K562 (cell line): ENCODE measurements at places on chromosomes 3 and 15. TPM values are rescaled to one million over a fixed set of nuclear protein-coding genes. Genes with fewer than 3 reads are reported as not detected.

GRCh38 chr3:108319428-108320082, 23.2 kb downstream of the HHLA2 start:
- no peaks in the 10 kb centered on the region for H3K4me1 ChIP-seq
- no peak overlapping the region for H3K4me3 ChIP-seq
- DNase-seq, result no peak
- no peak overlapping the region for H3K27ac ChIP-seq

RTP1 gene
- not detected in 2 replicates for polyA plus RNA-seq

DNA sequence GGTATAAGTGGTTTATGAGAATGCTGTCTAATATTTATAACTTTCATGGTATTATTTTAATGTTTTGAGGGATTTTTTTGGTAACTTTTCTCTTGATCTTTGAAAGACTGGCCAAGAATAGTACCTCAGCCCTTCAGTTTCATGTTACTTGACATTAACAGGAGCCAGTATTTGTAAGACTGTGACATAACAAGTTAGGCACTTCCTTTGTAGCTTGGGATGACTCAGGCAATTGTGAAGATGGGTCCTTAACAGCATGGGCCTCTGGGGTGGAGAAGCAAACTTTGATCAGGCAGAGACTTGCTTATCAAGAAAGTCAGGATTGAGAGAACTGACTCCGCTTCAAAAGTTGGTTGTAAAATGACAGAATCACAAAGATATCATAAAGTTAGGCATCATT, 9.5 kb downstream of the LRRC49 start:
- H3K36me3 ChIP-seq, result no peaks in the 10 kb centered on the region
- DNase-seq, result no peak
- no peaks in the 10 kb centered on the region for H3K27me3 ChIP-seq
- no peak overlapping the region for H3K27ac ChIP-seq
- H3K4me1 ChIP-seq, result no peaks in the 10 kb centered on the region

DNA sequence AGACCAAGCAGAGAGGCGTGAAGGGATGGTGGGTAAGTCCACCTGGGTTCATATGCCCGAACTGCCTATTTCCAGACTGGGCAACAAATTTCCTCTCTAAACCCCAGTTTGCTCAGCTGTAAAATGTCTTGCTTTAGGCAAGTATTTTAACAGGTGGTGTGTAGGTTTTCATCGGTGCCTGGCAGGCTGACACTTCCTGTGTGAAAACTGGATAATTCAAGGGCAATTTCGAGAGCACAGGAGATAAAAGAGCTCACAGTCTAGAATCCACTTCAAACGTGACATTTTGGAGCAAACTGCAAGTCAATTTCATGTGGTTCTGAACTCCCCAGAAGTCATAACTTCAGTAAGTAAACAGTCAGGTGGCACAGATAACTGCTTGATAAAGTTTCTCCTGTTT, 112.2 kb downstream of the OXNAD1 start:
- H3K27ac ChIP-seq, result no peak overlapping the region
- no peak overlapping the region for H3K4me3 ChIP-seq
- H3K36me3 ChIP-seq, result no peaks in the 10 kb centered on the region

CASR gene
- polyA plus RNA-seq, result not detected in 2 replicates

- no peak for DNase-seq
- H3K27ac ChIP-seq, result no peak overlapping the region
- H3K36me3 ChIP-seq, result no peaks in the 10 kb centered on the region
- no peak overlapping the region for H3K4me3 ChIP-seq
Measured at GRCh38 chr15:62494197-62494596, 329.1 kb upstream of the C2CD4B start.

CACNA2D2 gene
- polyA plus RNA-seq, result 0.27 and 0.57 TPM in 2 replicates

DNA sequence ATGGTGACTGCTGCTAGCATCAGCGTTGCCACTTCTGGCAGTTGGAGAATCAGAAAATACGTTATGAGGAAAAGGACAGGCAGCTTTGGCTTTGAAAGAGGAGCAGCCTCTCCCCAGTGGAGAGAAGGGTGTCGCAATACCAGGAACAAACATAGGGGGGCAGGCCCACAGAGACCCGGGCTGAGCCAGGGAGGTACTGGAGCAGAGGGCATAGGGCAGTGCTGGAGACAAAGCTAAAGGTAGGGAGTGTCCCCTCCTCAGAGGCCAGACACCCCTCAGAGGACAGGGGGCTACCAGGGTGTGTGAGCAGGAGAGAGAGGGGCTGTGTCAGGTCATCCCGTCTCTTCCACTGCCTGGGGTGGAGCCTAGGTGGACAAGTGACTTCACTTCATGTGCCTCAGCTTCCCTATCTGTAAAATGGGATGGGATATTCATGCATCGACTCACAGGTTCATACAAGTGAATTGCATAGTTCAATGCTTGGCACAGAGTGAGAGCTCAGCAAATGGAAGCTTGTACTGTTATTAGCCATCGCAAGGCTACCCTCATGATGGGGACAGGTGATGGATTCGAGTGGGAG, 49.7 kb upstream of the LIMD1 start:
- peak overlapping the region; percentile 74; the same call in 2 of the 3 replicates for H3K27ac ChIP-seq
- no peaks in the 10 kb centered on the region for H3K27me3 ChIP-seq
- H3K4me3 ChIP-seq, result no peak overlapping the region
- H3K36me3 ChIP-seq, result peaks cover 32% of the 10 kb centered on the region; the same call in 2 of the 3 replicates

DNA sequence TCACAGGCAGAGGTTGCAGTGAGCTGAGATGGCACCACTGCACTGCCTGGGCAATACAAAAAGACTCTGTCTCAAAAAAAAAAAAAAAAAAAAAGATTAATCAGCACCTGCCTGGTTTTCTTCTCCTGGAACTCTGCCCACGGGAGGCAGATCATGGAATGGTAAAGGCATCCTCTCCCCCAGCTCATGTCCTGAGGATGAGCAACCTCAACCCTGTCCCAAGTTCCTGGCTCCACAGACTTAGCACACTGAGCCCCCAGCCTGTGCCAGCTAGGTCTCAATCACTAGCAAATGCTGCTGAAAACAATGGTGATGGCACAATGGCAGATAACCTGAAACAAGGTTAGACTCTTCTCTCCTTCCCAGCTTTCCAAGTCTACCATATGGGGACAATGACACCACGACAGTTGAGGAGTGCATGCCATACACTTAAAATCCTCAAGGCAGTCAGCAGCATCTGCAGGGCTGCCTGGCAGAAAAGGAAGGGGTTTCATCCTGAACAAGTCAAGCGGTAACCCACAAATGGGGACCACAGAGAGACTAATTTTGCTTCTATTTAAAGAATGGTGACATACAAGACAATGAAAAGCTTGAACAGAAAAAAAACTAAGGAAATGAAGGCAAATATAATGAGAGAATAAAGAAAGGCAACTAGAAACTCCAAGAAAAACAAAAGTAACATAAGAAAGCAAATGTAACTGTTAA, 4.8 kb downstream of the CLN6 start:
- H3K36me3 ChIP-seq, result peaks cover 39% of the 10 kb centered on the region
- peak overlapping the region; percentile 36; the same call in 2 of the 3 replicates for H3K27ac ChIP-seq
- no peak overlapping the region for H3K4me3 ChIP-seq
- DNase-seq, result no peak
- peaks cover 37% of the 10 kb centered on the region for H3K4me1 ChIP-seq

GRCh38 chr3:22734207-22734606, 468.9 kb upstream of the UBE2E2 start:
- DNase-seq, result no peak
- no peaks in the 10 kb centered on the region for H3K36me3 ChIP-seq
- H3K27me3 ChIP-seq, result no peaks in the 10 kb centered on the region
- no peak overlapping the region for H3K4me3 ChIP-seq
- H3K27ac ChIP-seq, result no peak overlapping the region

GRCh38 chr15:44682211-44682610, 18.7 kb upstream of the SPG11 start:
- H3K4me3 ChIP-seq, result no peak overlapping the region
- H3K27me3 ChIP-seq, result no peaks in the 10 kb centered on the region
- peak overlapping the region; percentile 16; the same call in 1 of the 3 replicates for H3K27ac ChIP-seq
- peaks cover 7% of the 10 kb centered on the region; the same call in 1 of the 2 replicates for H3K4me1 ChIP-seq

SOX14 gene
- 0.08 TPM in 1 of 2 replicates, not detected in the other for polyA plus RNA-seq

DNA sequence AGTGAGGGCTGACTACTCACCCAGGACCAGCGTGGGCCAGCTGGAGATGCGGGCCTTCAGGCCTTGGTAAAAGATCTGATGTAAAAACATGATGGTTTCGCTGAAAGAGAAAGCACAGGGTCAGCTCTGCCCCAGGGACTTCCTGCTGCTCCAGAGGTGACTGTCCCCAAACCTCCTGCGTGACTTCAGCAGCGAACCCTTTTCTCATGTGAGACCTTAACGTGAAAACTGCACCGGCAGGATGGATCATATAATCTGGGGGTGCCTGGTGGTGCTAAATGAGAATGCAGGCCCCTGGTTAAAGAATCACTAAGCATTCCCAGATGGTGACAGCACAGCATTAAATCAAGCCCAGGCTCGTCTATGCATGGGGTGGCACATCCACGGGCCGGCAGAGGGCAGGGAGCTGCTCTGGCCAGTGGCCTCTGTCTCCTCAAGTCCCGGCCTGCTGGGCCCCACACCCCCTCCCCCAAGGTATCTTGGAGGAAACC, 55.4 kb downstream of the RASGRF1 start:
- no peak overlapping the region for H3K4me3 ChIP-seq
- H3K27me3 ChIP-seq, result peaks cover 46% of the 10 kb centered on the region
- no peaks in the 10 kb centered on the region for H3K4me1 ChIP-seq
- no peaks in the 10 kb centered on the region for H3K36me3 ChIP-seq

- H3K4me3 ChIP-seq, result no peak overlapping the region
- DNase-seq, result no peak
- no peaks in the 10 kb centered on the region for H3K4me1 ChIP-seq
- no peak overlapping the region for H3K27ac ChIP-seq
- H3K36me3 ChIP-seq, result peaks cover 40% of the 10 kb centered on the region; the same call in 2 of the 3 replicates
- H3K27me3 ChIP-seq, result no peaks in the 10 kb centered on the region; the same call in 1 of the 2 replicates
Measured at GRCh38 chr3:126450219-126450618, 25.5 kb downstream of the ZXDC start.

DNA sequence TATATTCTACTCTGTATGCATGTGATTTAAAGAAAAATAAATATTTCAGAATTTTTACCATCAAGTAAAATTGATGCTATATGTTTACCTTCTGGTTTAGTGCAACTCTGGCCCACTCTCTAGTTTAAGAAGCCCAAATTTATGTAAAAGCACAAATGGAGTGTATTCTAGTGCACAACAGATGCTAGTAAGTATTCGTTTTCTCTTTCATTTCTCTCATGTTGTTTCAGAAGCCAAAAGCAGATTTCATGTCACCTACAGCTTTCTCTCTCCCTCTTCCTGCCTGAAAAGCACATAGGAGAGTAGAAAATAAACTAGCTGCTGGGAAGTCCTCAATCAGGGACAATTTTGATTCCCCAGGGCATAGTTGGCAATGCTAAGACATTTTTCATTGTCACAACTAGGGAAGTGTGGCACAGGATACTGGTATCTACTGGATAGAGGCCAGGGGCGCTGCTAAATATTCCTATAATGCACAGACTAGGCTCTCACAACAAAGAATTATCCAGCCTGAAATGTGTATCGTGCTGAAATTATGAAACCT, 147.4 kb upstream of the ARHGEF26 start:
- no peaks in the 10 kb centered on the region for H3K4me1 ChIP-seq
- H3K27me3 ChIP-seq, result no peaks in the 10 kb centered on the region
- no peak for DNase-seq
- no peaks in the 10 kb centered on the region for H3K36me3 ChIP-seq
- H3K27ac ChIP-seq, result no peak overlapping the region

GRCh38 chr3:49476563-49476962, 6.5 kb downstream of the DAG1 start:
- no peak for DNase-seq
- peaks cover 9% of the 10 kb centered on the region; the same call in 1 of the 2 replicates for H3K4me1 ChIP-seq
- no peak overlapping the region for H3K27ac ChIP-seq
- H3K27me3 ChIP-seq, result no peaks in the 10 kb centered on the region
- peaks cover 23% of the 10 kb centered on the region; the same call in 2 of the 3 replicates for H3K36me3 ChIP-seq
